Chondrocyte (in vitro differentiated cells): ENCODE measurements at places on chromosomes 7 and 10. TPM values are rescaled to one million over a fixed set of nuclear protein-coding genes. Genes with fewer than 3 reads are reported as not detected.

SPDYE18 gene
- total RNA-seq = 0.20 TPM in 1 of 3 replicates, not detected in the others

TLX1 gene
- total RNA-seq = not detected in 3 replicates

AGR3 gene
- total RNA-seq = not detected in 3 replicates

CYP2C9 gene
- total RNA-seq = 0.12 TPM in 1 of 3 replicates, not detected in the others

RAB11FIP2 gene
- 19.5 to 22.1 TPM (median 20.9 TPM) in 3 replicates for total RNA-seq

TFR2 gene
- total RNA-seq = 0.87 to 2.1 TPM (median 1.8 TPM) in 3 replicates

PLAU gene
- total RNA-seq = 54.2 to 84.9 TPM (median 54.8 TPM) in 3 replicates

TDRD1 gene
- total RNA-seq = not detected in 3 replicates

SERPINE1 gene
- 794 to 1,203 TPM (median 1,180 TPM) in 3 replicates for total RNA-seq

CCDC172 gene
- not detected in 3 replicates for total RNA-seq

CRYGN gene
- not detected in 3 replicates for total RNA-seq

SPDYE5 gene
- not detected in 3 replicates for total RNA-seq

TMEM213 gene
- not detected in 3 replicates for total RNA-seq

C10orf53 gene
- total RNA-seq = not detected in 3 replicates

OPN1SW gene
- not detected in 3 replicates for total RNA-seq

PNLIPRP1 gene
- total RNA-seq = not detected in 3 replicates

HECW1 gene
- 0.65 to 1.9 TPM (median 1.5 TPM) in 3 replicates for total RNA-seq

ITIH2 gene
- 0.87 TPM in 1 of 3 replicates, not detected in the others for total RNA-seq

DNA sequence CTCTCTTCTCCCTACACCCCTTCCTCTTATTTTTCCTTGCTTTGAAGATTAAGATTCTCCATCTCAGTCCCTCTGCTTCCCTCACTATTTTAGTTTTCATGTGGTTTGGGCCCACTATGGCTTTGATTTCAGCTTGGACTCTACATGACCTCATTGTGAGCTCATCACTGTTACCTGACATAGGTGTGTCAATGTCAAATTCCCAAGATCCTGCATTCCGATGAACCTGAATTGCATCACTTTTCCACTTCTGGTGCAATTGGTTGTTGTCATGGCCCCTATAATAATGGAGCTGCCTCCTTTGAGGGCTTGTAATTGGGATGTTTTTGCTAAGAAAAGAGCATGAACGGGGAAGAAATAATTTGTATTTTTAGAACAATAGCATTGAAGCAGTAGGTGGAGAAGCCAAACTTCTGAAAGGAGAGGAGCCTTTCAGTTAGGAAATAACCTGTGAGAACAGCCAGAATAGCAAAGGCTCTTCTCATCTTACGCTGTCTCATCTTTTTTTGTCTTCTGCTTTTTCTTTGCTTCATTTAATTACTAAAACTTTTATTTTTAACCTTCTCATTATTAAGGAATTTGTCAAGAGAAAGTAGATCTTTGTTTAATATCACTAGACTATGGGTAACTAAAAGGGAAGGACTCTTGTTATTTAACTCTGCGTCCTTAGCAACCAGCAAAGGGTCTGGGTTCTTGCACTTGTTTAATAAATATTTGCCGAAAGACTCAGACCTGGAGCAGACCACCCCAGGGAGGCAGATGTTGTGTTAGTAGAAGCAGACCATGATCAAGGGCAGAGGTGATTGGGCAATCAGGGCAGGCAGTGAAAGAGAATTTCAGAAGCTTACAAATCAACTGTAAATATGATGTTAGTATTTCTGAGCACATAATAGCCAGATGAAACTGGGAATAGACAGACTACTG lies 95.4 kb downstream of the TES start:
- no peak for DNase-seq

- DNase-seq = peak; percentile 63
Observed at GRCh38 chr7:65962033-65962432, 20.0 kb downstream of the GUSB start.

DNA sequence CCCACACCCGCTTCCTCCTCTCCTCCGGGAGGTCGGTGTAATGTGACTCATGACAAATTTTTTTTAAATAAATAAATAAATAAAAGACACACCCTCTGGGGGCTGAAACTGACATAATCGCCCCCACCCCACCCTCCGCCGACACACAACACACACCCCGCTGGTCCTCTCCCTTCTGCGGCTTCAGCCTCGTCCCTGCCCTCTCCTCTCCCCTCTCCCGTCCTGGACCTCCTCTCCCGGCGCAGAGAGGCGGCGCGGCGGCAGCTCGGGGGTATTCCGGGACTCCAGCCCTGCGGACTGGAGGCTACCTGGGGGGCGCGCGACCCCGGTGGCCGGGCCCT lies 686 bp downstream of the ABI1 start:
- peak; percentile 87 for DNase-seq

GRCh38 chr7:80298201-80298600 lies 163.6 kb downstream of the GNAI1 start:
- DNase-seq = no peak

GRCh38 chr10:98394851-98395440 lies 20.0 kb downstream of the PYROXD2 start:
- DNase-seq = no peak

GRCh38 chr10:100618091-100618615 lies 82.4 kb downstream of the HIF1AN start:
- no peak for DNase-seq

GRCh38 chr7:47027695-47028240 lies 554.1 kb downstream of the TNS3 start:
- DNase-seq = no peak

DNA sequence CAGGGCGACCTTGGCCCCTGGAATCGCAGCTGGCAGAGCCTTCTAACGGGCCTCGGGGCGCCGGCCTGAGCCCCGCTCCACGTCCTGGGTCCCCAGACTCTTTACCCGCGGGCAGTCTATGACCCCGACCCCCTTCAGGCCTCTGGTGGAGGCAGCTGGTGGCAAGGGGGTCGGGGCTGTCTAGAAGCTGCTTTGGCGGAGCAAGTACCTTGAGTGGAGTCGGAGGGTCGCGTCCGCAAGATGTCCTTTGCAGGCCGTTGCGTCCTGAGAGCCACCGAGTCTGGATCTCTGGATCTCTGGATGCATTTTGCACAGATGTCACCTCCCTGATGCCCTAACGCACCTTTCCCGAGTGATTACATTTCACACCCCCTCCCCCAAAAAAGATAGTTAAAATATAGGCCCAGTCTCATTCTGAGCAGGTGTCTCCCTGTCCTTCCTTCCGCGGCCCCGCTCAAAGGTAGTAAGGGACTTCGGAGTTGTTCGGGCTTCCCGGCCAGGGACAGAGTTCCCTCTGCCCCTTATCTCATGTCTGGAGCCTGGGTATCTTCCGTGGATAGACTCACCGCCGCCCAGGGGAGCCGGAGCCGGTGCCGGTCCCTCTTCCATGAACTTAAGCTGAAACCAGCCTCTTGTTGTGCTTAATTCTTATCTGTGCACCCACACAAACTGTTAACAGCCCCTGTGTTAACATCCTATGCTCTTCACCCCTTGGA lies 457 bp downstream of the ACADSB start:
- no peak for DNase-seq

DNA sequence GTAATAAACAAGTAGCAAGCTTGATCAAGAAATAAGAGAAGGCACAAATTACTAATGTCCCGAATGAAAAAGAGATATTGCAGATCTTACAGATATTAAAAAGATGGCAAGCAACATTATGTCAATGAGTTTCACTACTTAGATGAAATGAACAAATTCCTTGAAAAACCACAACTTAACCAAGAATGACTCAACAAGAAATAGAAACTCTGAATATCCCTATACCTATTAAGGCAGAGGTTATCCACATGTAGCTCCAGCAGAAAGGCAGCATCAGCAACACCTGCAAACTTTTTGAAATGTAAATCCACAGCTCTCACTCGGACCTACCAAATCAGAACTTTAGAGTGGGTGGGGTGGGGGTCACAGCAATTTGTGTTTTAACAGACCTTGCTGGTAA lies 33.6 kb downstream of the PDE1C start:
- DNase-seq = no peak

- no peak for DNase-seq
Observed at GRCh38 chr10:78259391-78259790, 225.7 kb downstream of the RPS24 start.

DNA sequence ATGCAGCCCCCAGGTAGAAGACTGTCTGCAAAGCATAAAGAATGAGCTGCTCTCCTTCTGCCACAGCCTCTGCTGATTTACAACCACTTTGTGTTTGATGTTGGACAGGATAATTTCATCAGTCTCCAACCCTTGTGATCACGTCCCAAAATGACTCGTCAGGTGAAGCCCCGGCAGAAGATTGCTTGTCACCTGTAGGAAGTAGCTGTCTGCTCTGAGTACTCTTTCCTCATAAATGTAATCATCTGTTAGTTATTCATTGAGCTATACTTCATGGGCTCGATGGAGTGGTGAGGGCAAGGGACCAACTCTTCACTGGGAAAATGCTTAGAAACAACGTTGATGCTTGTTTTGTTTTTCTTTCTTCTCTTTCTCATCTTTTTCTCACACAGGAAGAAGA lies 290.9 kb upstream of the SP8 start:
- DNase-seq = no peak

GRCh38 chr7:17234398-17235031 lies 63.9 kb upstream of the AHR start:
- DNase-seq = no peak

DNA sequence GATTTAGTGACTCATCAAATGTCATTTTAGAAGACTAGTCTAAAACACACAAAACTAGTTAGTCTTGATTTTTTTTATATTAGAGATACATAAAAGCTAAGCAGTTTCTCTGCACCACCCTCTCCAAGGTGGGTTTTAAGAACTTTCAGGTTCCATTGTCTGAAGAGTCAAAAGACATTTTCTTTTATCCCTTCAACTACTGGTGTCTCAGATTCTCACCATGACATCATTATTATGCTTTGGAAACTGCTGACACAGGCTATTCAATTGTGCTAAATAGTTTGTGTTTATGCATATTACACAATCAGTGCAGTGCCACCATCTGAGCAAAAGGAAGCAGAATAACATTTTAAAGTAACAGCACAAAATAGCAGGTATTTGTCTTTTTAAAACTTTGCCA lies 52.2 kb downstream of the IGF2BP3 start:
- DNase-seq = no peak

- peak; percentile 68 for DNase-seq
Observed at GRCh38 chr7:157552295-157552993, 215.6 kb downstream of the DNAJB6 start.

- DNase-seq = no peak
Observed at GRCh38 chr10:57593983-57594573, 673.6 kb downstream of the IPMK start.

- DNase-seq = no peak
Observed at GRCh38 chr10:31037749-31038148, 6.1 kb upstream of the ZNF438 start.

GRCh38 chr7:29340696-29341095 lies 146.1 kb downstream of the CHN2 start:
- no peak for DNase-seq

DNA sequence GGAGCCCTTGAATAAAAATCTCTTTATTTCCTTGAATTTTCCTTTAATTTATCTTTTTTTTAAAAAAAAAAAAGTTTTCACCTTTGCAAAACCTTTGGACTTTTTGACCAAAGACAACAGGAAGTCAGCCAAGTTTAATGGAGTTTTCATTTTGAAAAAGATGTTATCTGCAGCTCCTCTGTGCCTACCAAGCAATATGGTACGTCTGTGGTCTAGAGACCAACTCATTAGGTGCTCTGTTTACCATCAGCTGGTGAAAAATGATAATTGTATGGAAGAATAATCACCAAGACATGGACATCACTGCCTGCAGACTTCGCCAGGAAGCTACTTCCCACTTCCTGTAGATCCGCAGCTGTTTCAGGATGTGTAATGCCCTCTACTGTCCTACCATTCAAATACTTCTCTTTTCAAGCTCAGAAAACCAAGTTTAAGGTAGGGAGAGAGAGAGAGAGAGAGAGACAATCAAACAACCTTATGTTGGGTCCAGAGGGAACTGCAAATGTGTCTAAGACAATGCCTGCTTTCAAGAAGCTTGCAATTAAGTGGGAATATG lies 18.7 kb downstream of the PLXNA4 start:
- no peak for DNase-seq

GRCh38 chr7:11841657-11842056 lies 9.7 kb upstream of the THSD7A start:
- DNase-seq = no peak

GRCh38 chr10:76398043-76398710 lies 966.8 kb downstream of the LRMDA start:
- no peak for DNase-seq

DNA sequence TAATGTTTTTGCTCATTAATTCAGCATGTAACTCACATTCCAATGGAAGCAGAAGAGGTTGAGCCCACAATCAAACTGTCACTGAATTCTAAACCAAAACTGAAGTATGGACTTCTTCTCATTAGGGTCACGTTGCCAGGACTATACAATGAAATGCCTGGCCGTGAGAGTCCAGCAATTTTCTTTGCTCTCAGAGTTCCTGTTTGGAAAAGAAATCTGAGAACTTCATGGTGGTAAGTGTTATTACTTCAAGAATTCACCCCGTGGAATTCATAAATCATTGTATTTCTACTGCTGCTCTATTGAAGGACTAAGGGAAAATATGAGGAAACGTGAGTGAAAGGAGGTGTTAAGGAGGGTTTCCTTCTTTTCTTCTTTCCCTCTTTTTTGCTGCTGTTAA lies 441.8 kb upstream of the AKR1E2 start:
- DNase-seq = no peak

DNA sequence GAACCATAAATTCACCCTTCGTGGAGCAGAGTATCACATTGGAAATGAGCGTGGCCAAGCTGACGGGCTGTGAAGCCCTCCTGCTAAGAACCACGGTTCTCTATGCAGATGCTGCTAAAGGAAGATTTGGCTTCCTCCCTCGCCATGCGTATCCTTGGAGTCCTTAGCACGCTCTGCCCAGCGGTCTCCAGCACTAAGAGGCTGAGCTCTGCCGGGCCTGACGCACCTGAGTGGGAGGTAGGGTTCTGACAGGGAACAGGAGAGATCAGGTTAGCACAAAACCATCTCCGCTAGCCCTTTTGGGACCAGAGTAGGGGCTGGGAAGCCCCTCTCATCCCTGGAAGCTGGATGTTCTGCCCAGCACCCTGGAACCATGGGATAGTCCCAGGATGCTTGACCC lies 225.8 kb downstream of the KCNMA1 start:
- DNase-seq = no peak

GRCh38 chr10:2876032-2876431 lies 191.3 kb upstream of the PFKP start:
- DNase-seq = no peak

DNA sequence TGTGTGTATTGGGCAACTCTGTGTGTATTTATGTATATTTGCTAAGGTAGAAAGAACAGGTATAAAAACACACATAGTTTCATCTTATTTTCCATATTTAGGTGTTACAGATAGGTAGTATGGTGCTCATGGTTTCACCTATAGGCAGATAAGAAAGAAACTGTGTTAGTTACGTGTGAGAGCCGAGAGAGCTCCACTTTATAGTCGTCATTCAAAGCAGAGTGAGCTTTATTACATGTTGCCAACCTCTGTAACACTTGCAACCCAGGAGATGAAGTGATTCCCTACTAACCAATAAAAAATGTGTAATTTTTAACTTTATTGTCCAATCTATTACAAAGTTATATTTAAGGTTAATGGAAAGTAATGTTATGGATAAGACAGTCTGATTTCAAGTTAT lies 121.3 kb downstream of the AGMO start:
- no peak for DNase-seq

GRCh38 chr7:75573477-75574019 lies 81.4 kb downstream of the SPDYE5 start:
- no peak for DNase-seq

- DNase-seq = no peak
Observed at GRCh38 chr10:75660823-75661222, 229.4 kb downstream of the LRMDA start.
